LoVo (cell line): ENCODE measurements at places on chromosomes 13 and 19.

GRCh38 chr13:38417727-38418126 lies 68.1 kb downstream of the UFM1 start:
- no peak for DNase-seq

- no peak for DNase-seq
These were observed 104.5 kb downstream of the URI1 start for GRCh38 chr19:30046522-30046921.

- DNase-seq: no peak
These were observed 4.2 kb downstream of the ARHGAP45 start for GRCh38 chr19:1070931-1071791.

DNA sequence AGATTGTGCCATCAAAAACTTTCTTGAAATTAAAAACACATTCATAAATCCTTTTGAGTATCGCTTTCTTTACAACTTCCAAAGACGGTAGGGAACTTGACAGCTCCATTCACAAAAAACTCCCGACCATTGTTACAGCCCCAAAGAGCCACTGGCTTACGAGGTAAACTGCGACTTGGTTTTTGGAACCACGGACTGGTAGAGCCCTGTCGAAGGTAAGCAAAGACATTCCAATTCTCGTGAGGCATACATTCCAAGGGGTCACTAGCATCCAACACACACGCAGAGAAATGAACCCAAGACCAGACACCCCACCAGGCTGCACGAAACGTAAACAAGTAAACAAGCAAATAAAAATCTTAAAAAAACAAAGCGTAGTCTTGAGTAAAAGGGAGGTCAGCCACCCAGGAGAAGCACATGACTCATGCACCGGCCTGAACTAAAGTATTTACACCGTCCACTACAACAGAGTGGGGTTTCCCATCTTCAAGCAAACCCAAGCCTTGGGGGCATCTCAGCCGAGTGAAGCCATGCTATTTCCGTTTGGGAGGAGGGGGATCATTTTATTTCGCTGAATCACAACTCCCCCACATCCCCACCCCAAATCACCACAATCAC lies 1.4 kb downstream of the BRD4 start:
- DNase-seq: peak; percentile 25

GRCh38 chr19:13784731-13785452 lies 10.4 kb upstream of the ZSWIM4 start:
- no peak for DNase-seq

- no peak for DNase-seq
These were observed 3.6 kb downstream of the UQCR11 start for GRCh38 chr19:1601613-1602064.

- no peak for DNase-seq
These were observed 545.4 kb downstream of the SUCLA2 start for GRCh38 chr13:47455626-47456025.

- DNase-seq: no peak
These were observed 25.9 kb downstream of the NBEA start for GRCh38 chr13:34967851-34968562.

DNA sequence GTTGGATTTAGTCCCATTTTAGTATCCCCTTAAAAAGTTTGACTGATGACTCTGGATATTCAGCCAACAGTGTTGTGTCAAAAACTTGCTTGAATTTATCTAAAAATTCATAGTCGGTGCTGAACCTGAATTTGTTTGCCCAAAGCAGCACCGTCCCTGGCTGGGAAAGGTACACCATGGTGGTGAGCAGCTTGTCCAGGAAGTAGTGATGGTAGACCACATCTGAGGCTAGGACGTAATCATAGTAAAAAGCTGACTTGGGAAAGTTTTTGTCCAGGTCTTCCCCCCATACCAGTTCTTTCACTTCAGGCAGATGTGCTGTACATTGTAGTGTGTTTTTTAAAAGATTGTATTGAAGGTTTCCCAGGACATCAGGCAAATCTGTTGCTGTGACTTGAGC lies 8.8 kb downstream of the METTL21C start:
- DNase-seq: no peak
